ENCODE measurements at places on chromosomes 13 and 19. TPM values are rescaled to one million over a fixed set of nuclear protein-coding genes. Genes with fewer than 3 reads are reported as not detected.

GRCh38 chr19:50654882-50655281 is 5.6 kb downstream of the C19orf81 start:
- no peak overlapping the region for H3K4me3 ChIP-seq
- H3K27me3 ChIP-seq: no peaks in the 10 kb centered on the region
- H3K27ac ChIP-seq: no peak overlapping the region
- no peaks in the 10 kb centered on the region for H3K36me3 ChIP-seq
- peaks cover 5% of the 10 kb centered on the region for H3K4me1 ChIP-seq
- no peak for DNase-seq

GRCh38 chr13:30796132-30796572 is 60.8 kb downstream of the ALOX5AP start:
- H3K27ac ChIP-seq: no peak overlapping the region
- peaks cover 16% of the 10 kb centered on the region for H3K4me1 ChIP-seq
- no peaks in the 10 kb centered on the region for H3K27me3 ChIP-seq
- H3K36me3 ChIP-seq: no peaks in the 10 kb centered on the region
- DNase-seq: peak; percentile 29
- H3K4me3 ChIP-seq: no peak overlapping the region

DNA sequence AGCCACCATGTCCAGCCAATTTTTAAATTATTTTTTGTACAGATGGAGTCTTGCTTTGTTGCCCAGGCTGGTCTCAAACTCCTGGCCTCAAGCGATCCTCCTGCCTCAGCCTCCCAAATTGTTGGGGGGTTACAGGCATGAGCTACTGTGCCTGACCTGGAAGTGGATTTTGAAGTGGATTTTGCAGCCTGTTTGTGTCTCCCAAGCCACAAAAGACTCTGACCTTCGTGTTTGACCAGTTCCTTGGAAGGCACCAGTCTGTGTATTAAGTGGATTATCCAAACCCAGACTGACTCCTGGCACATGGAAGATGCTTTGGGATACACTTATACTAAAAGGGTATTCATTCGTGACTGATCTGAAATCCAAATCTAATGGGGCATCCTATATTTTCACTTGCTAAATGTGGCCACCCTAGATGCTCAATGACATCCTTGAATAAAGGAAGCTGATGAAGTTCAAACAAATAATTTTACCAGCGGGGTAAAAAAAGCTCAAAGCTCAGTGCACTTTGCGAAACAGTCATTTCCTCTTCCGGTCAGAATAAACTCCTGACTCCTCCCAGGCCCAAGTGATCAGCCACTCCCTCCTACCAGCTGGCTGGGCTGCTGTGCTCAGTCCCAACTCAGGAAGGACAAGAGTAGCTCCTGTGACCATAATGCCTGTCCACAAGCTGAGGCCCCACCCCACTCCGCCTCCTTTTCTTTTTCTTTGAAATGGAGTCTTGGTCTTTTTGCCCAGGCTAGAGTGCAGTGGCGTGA is 32.6 kb upstream of the GATAD2A start:
- no peaks in the 10 kb centered on the region for H3K36me3 ChIP-seq
- peak overlapping the region; percentile 3 for H3K27ac ChIP-seq

DNA sequence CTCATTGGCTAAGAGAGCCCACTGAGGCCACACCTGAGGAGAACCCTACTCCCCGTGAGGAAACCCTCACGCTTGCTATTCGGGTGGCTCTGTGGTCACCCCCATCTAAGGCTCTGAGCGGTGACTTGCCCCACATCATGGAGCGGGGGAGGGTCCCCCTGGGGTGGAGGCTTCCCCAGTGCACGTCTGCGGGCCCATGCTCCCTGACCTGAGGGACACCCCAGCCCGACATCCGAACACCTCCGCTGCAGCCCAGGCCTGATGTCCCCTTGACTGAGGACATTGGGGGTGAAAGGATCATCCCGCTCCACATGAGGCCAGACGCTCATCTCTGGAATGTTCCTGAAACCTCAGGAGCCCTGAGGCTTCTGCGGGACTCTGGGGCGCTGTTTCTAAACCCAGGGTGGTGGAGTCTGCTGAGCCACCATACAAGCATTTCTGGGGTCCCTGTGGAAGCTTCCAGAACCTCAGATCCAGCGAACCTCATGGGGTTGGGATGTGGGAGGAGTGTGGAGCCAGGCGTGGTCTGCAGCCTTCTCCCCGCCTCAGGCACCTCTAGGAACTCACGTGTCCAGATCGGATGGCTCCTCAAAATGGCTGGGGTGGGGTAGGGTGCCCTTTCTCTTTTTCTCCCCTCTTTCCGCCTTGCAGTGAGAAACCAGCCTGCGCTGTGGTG is 19.9 kb downstream of the TMED1 start:
- H3K27ac ChIP-seq: peak overlapping the region; percentile 81
- DNase-seq: peak; percentile 12
- H3K4me1 ChIP-seq: peaks cover 3% of the 10 kb centered on the region
- H3K4me3 ChIP-seq: no peak overlapping the region
- H3K36me3 ChIP-seq: no peaks in the 10 kb centered on the region
- H3K27me3 ChIP-seq: no peaks in the 10 kb centered on the region

DNA sequence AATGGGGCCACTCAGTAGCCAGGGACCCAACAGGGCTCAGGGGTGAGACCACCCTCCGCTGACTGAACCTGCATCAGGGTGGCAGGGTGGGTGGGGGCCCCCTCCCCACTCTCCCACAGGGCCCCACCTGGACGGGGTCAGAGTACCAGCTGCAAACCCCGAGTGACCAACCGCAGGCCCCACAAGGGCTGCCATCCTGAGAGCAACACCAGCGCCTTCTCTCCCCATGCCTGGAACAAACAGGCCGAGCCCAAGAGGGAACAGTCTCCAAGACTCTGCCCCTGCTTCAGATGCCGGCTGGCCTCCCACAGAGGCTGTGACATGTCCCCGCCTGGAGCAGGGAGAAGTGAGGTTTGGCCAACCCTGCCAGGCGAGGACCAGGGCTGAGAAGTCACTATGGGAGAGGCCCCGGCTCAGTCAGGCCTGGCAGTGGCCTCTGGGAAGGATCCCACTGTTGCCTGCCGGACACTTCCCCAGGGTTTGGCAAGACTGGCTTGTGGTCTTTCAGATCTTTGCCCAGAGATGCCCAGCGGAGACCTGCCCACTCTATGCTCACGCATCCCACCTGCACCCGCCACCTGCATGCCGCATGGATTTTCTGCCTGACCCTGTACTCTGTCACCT is 27.2 kb downstream of the MPND start:
- no peak overlapping the region for H3K4me3 ChIP-seq
- no peak for DNase-seq
- H3K36me3 ChIP-seq: no peaks in the 10 kb centered on the region
- peaks cover 66% of the 10 kb centered on the region for H3K4me1 ChIP-seq
- H3K27me3 ChIP-seq: no peaks in the 10 kb centered on the region

DNAJC3 gene
- total RNA-seq: 26.0 TPM

INSR gene
- total RNA-seq: 85.1 TPM

DPF1 gene
- 6.4 TPM for total RNA-seq

GPR4 gene
- 1.9 TPM for total RNA-seq

PRSS57 gene
- total RNA-seq: not detected

Data from testis (tissue), 5 donors.